CD4-positive, alpha-beta T cell treated with Interleukin-21 for 1 hour (primary cell): ENCODE measurements at places on chromosomes 16 and 17.

GRCh38 chr16:25493136-25493811 lies 198.5 kb upstream of the HS3ST4 start:
- no peak for DNase-seq

- no peak for DNase-seq
Measured at GRCh38 chr17:17081304-17081940, 39.2 kb downstream of the MPRIP start.

DNA sequence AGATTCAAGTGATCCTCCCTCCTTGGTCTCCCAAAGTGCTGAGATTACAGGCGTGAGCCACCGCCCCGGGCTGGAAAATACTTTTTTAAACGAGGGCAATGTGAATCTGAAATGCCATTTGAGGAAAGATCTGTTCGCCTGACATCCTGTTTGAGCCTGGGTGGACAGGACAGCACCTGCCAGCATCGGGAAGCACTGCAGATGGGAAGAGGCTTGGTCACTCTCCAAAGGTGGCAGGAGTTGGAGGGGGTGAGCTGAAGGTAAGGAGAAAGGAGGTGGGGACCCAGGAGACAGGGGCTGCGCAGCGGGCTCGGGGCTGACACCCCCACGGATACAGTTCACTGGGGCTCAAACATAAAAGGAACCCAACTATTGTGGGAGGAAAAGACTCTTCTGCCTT lies 3.9 kb upstream of the BIRC5 start:
- no peak for DNase-seq

GRCh38 chr17:1529863-1530262 lies 13.5 kb upstream of the INPP5K start:
- no peak for DNase-seq

DNA sequence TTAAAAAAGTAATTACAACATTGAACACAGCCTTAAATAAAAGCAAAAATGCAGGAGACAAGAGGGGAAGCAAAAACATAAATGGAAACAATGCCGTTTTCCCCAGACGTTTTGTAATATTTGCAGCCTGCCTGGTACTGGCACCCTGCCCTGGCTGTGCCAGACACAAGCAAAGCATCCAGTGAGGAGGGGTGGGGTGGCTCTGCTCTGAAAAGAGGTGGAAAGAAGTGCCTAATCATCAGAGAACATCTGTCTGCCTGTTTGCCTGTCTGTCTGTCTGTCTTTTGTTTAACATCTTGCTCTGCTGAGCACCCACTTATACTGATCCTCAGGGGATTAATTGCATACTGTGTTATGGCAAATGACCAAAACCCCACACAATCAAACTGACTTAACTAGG lies 62.7 kb downstream of the C16orf82 start:
- DNase-seq = no peak

GRCh38 chr16:58863042-58863441 lies 128.9 kb upstream of the GOT2 start:
- no peak for DNase-seq

DNA sequence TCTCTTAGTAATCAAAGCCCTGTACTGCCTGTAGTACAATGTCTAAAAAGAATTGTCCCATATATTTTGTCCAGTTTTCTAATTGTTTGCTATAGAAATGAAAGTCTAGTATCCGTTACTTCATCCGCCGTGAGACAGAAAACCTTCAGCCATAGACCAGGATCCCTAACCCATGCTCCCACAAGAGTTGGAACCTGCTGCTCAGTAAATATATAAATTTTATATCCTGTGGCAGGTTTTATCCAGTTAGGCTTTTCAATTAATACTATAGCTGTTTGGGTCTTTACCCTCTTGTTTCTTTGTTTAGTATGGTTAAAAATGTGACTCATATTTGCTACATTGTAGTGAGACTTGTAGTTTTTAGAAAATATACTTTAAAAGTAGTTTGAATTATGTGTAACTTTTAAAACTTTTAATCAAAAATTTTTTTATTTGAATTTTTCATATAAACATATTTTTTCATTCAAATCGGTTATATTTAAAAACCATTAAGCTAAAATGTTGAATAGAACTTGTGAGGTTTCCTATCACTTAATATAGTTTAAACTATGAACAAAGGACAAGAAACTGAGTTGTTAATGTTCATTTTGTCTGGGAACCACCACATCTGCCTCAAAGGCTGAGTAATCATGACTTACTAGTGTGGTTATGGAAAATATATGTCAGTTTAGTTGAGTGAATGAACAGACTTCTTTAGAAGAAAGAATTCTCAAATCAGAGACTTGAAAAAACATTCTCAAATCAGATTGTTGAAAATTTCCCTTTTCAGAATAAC lies 54.8 kb downstream of the VMP1 start:
- no peak for DNase-seq

DNA sequence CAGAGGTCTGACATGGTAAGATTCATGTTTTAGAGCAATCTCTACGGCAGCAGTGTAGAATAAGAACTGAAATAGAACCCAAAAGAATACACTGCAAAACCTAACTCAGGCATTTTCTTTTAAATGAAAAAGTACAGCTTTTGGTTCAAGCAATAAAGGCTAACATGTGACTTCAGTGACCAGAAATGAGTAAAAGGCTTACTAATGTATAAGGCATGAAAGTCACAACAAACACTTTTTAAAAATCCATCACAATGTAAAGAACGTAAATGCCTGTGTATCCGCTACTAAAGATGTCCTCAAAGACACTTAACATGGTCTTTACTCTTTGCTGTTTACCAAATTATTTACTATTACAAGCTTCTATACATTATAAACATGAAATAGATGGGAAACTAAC lies 16.6 kb downstream of the KIAA0753 start:
- DNase-seq = no peak

- peak; percentile 89 for DNase-seq
Measured at GRCh38 chr16:3059041-3059722, 6.3 kb upstream of the IL32 start.

GRCh38 chr17:32299580-32300164 lies 34.0 kb downstream of the RHBDL3 start:
- DNase-seq = no peak

- DNase-seq = no peak
Measured at GRCh38 chr17:8720596-8720995, 24.0 kb downstream of the CCDC42 start.

GRCh38 chr16:15951852-15952251 lies 2.4 kb downstream of the ABCC1 start:
- DNase-seq = no peak

- no peak for DNase-seq
Measured at GRCh38 chr16:52740766-52741165, 193.8 kb upstream of the TOX3 start.

DNA sequence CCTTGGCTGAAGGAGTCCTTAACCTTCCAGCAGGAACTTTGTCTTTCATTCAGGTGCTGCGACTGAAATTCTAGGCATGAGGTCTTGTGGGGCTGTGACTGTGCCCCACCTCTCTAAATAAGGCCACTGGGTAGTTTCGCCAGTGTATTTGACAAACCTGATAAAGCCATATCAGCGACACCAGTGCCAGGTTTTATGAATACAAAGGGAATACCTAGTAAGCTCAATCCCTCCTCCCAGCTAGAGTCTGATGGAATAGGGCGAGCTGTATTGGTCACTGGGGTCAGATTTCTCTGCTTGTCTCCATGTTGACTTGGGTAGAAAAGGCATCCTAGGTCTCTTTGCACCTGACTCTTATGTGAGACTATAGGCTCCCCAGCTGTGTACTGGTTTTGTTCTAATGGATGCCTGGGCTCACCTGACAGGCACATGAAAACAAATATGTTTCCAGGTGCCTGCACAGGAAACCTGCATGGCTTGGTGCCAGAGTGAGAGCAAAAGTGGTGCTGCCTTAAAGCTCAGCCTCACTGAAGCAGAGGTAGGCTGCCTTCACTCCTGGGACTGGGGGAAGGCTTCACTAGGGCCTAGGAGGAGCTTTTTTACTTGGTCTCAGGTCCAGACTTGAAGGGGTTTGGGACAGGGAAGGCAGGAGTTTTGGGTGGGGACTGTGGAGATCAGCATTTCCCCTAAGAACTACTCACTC lies 8.3 kb downstream of the SLC7A6 start:
- DNase-seq = peak; percentile 63

- DNase-seq = no peak
Measured at GRCh38 chr17:81111066-81111465, 54.2 kb upstream of the PVALEF start.

DNA sequence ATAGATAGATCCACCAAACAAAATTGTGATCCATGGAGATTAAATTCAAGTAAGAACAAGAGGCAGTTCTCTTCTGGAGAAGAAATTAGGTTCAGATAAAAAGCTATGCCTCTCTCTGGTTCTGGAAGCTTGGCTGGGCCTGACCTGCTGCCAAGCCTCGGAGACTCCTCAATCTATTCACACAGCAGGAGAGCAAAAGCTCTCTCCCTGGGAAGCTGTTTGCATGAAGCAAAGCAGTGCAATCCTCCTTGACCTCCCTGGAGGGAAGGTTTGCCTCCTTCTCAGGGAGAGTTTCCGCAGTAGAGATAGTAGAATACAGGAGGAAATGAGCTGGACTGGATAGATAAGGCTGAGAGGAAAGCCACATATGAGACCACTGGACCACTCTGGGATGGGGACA lies 78.1 kb upstream of the GNAO1 start:
- DNase-seq = no peak

DNA sequence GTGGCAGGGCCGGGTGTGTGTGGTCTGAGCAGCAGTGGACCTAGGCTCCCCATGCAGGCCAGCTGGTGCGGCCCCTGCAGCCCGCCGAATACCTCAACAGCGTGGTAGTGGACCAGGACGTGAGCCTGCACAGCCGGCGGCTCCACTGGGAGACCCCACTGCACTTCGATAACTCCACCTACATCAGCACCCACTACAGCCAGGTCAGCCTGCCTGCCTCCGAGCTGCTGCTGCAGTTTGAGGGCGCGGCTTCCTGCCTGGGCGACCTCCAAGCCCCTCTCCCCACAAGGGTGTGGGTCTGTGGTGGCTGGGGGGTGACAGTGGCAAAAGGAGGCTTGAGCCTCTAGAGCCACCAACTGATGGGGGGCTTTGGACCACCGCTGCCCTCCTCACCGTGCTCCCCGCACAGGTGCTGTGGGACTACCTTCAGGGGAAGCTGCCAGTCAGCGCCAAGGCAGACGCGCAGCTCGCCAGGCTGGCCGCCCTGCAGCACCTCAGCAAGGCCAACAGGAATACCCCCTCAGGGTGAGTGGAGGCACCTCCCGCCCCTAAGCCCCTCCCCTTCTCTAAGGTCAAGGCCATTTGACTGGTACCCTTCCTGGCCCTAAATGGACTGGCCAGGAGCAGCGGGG lies 8.4 kb upstream of the SMIM5 start:
- DNase-seq = no peak

- no peak for DNase-seq
Measured at GRCh38 chr16:10681310-10682308, 13.1 kb downstream of the TEKT5 start.

DNA sequence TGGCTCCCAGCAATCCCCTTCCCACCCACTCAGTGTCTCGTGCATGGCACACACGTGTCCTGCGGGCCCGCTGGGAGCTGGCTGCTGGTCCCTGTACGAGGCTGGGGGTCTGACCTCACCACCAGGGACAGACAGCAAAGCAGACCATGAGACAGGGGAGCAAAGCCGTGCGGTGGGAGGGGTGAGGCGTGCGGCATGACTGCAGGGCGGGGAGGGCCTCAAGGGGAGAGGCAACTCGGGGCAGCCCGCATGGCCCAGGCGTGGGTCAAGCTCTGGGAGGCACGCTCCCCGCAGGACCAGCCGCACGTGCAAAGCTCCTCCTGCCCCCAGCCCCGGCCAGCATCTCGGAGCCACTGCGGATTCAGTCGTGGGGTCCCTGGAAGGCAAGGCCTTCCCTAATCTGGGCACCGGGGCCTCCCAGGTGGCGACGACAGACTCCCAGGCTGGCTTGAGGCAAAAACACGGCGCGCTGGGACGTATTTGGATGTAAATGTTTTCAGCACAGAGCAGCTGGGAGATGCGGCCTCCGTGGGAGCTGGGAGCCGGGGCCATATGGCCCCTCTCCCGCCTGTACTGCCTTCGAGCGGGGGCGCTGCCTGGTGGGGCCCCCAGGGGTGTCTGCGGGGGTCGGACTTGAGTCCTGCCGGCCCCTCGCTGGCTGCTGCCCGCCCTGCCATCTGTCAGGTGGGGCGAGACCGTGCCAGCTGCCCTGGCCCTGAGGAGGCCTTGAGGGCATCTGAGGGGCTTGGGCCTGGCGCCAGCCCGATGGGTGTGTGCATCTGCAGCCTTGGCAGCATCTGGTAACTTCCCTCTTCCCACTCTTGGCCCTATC lies 12.2 kb upstream of the CBFA2T3 start:
- no peak for DNase-seq

GRCh38 chr16:85246473-85246872 lies 134.2 kb upstream of the CIBAR2 start:
- DNase-seq = no peak

GRCh38 chr17:37488607-37489196 lies 989 bp upstream of the DUSP14 start:
- peak; percentile 50 for DNase-seq
